ENCODE measurements at places on chromosomes 6 and 20.

GRCh38 chr6:34237722-34238584 is 1.3 kb downstream of the HMGA1 start:
- DNase-seq = no peak

GRCh38 chr20:46342451-46343347 is 34.4 kb upstream of the CDH22 start:
- no peak for DNase-seq

GRCh38 chr6:6746970-6747338 is 158.4 kb downstream of the LY86 start:
- DNase-seq = no peak

DNA sequence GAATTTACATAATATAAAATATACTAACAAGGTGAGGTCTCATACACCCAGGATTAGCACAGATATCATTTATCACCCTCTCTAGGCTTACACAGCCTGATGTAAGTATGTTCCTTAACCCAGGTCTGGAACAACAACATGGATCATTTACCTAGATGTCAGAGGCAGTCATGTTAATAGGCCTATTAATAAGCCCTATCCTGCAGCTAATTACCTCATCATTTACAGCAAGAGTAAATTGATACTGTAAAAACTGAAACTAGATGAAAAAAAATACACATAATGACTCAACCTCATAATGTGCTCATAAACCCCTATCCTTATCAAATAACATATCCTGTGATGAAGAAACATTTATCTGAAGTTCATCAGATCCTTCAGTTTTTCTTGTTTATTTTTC is 334.3 kb upstream of the MANEA start:
- DNase-seq = no peak

DNA sequence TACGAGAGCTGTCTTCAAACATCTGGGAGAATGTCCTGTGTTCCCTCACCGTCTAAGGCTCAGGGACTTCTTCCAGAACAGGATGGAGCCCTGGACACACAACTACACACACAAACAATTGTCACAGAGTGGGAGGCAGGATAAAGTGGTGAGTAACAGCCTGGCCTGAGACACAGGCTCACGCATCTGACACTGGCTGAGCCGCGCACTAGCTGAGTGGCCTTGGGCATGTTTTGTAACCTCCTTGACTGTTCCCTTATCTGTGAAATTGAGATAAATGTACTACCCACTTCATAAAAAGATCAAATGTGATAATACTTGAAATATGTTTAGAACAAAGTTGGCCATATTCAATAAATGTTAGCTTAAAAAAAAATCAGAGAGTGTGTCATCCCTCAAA is 132.4 kb upstream of the ARMC2 start:
- no peak for DNase-seq
